ENCODE measurements at places on chromosomes 3 and 15.
A peak's percentile ranks its signal among the peaks of the same experiment; 100 is the strongest.

- DNase-seq: no peak
These were observed 144.8 kb downstream of the RBPMS2 start for GRCh38 chr15:64630396-64631107.

DNA sequence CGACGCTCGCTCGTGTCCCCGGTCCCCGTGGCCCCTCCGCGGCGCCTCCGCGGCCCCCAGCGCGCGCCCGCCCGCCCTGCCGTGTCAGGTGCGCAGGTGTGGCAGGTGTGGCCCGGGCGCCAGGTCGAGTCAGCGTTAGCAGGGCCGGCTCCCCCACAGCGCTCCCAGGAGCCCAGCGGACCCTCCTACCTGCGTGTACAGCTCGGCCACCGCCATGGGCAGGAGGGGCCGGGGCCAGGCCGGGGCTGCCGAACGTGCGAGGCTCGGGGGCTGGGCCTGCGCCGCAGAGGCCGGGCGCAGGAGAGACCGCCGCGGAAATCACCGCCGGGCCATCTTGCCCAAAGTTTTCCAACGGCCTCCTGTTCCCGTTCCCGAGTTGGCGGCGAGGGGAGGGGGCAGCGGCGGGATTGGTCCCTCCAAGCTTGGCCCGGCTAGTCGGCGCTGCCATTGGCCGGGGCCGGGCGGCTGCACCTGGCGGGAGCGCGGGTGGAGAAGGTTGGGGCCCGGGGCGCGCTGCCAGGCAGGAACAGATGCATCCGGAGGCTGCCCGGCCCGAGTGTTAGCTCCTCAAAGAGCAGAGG is at the start of gene MYO5C:
Gene MYO5C (minus strand): TSS at position 384 of the 581 bp plus-strand sequence. CDS start 168 bp downstream, at position 216.
- DNase-seq: peak; percentile 96

DNA sequence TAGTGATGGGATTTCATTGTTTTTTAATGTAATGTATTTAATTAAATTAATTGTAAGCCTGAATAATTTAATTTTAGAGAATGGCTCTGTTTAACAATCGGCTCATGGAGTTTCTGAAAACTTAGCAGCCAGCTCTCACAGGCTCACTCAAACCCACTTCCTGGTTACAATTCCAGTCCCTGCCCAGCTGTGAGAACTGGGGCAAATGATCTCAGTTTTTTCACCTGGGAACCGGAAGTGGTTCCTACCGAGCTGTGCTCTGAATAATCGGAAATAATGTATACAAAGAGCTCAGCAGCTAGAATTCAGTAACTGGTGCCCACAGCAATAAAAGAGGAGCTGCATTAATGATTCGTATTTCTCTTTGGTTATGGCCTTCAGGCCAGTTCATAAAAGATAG is 244.3 kb upstream of the MCTP2 start:
- no peak for DNase-seq

DNA sequence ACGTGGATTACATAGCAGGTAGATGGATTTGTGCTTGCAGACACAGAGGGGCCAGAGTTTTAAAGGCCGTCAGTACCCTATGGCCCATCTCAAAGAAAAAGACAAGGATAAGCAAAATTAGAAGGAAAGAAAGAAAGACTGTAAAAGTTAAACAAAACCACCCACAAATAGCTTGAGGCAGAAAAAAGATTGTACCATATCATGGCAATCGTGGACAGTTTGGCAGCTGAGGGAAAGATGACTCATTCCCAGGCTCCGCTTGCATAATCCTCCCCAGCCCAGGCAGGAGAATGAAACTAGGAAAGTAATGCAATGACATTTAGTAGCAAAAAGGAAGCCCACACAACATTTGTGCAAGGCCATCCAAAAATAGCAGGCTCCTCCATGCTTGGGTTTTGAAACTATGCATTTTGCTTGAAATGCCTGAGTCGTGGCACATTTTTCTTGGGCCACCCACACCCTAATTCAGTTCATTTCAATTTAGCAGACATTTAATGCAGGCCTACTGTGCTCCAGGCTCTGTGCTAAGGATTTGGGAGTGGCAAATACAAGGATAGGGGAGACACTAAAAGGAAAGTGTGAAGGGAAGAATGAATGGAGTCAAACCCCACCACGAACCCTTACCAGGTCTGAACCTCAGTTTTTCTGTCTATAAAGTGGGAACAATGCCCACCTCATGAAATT is 40.9 kb upstream of the SMAD3 start:
- no peak for DNase-seq

- no peak for DNase-seq
These were observed 64.8 kb upstream of the LMCD1 start for GRCh38 chr3:8436661-8437287.
